Cerebellar nuclear complex (tissue), 1 donor: ENCODE measurements at places on chromosomes 11 and 22.

DNA sequence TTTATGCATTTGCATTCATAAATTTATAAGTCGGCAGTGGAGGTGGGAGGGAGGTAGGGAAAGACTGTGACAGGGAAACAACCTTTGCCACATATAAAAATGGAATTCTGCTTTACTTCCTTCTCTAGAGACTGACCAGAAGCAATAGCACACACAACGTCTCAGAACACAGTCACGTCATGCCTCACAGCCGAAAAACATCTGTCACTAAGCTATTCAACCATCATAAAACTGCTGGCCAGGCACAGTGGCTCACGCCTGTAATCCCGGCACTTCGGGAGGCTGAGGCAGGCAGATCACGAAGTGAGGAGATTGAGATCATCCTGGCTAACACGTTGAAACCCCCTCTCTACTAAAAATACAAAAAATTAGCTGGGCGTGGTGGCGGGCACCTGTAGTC, 101.0 kb upstream of the CHRM4 start:
- DNase-seq, result no peak

GRCh38 chr22:22167791-22168189, 76.8 kb upstream of the VPREB1 start:
- DNase-seq, result no peak

DNA sequence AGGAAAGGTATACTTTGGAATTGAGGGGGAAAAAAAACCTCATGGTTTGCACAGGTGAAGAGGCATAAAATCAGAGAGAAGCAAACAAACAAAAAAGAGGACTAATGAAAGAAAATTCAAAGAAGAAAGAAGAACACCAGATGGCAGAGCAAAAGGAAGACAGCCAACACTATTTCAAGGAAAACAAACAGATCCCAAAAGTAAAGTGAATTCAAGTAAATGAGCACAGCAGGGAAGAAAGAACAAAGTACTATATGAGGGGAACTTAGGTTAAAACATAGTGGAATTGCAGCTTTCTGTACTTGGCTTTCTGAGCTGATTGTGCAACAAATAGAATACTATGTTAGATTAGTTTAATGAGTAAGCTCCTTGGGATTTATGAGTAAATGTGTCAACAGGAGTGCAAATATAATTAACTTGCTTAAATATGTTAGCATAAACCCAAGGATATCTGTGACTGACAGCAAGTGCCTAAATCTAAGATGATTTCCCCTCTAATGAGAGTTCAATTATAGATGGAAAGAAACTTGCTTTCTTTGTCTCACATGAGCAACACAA, 404.6 kb upstream of the CNTN5 start:
- no peak for DNase-seq

GRCh38 chr11:117425679-117426296, 98.1 kb downstream of the CEP164 start:
- DNase-seq, result no peak

- no peak for DNase-seq
Observed at GRCh38 chr11:47981667-47982404, 1.5 kb downstream of the PTPRJ start.

DNA sequence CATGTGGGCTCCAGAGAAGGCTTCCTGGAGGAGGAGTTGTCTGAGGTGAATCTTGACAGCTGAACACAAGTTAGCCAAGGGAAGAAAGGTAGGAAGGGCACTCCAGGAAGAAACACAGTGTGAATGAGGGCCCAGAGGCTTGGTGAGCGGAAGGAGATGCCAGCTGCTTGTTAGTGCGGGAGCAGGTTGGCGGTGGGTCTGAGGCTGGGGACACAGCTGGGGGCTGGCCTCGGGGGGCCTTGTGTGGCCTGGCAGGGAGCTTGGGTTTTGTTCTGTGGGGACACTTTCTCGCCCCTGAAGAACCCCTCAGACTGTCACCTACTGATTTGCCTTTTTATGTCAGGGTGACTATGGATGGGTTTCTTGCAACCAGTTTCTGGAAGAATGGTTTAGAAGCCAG, 160.0 kb downstream of the ST3GAL4 start:
- no peak for DNase-seq

GRCh38 chr11:16402654-16403447, 46.5 kb upstream of the SOX6 start:
- DNase-seq, result no peak

GRCh38 chr11:64804346-64805210, 1.6 kb upstream of the MAP4K2 start:
- DNase-seq, result no peak
